SK-N-SH (cell line): ENCODE measurements at places on chromosomes 16 and 17.
A peak's percentile ranks its signal among the peaks of the same experiment; 100 is the strongest.

DNA sequence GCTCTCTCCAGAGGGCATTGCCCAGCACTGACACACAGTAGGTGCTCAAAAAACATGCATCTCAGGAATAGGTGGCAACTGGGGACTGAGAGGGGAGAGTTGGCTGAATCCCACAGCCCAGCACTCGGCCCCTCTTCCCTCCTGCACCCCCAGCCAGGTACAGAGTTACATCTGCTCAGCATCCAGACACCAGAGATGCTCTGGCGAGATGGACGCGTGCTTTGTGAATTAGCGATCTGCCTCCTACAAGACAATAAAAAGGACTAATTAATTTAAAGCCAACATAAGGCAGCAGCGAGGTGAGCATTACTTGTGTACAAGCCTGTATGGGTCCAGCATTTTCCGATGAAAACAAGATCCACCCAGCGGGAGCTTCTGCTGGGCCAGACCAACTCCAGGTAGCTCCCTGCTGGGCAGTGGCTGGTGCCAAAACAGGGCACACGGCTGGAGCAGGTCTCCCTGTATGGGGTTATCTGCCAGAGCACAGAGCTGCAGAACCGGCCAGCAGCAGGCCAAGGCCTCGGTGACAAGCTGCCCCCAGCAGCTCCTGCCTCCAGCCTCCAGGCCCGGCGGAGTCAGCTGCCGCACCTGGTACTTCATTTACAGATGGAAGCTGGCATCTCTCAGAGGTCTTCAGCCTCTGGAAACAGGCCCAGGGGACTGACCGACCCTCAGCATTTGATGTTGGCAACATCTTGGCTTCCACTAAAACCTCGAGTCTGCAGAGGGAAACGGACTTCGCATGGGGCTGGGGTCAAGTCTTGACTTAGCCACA lies 219.7 kb upstream of the SDK2 start:
- peak; percentile 57 for DNase-seq

GRCh38 chr16:84071121-84071520 lies 28.5 kb upstream of the SLC38A8 start:
- DNase-seq, result no peak

DNA sequence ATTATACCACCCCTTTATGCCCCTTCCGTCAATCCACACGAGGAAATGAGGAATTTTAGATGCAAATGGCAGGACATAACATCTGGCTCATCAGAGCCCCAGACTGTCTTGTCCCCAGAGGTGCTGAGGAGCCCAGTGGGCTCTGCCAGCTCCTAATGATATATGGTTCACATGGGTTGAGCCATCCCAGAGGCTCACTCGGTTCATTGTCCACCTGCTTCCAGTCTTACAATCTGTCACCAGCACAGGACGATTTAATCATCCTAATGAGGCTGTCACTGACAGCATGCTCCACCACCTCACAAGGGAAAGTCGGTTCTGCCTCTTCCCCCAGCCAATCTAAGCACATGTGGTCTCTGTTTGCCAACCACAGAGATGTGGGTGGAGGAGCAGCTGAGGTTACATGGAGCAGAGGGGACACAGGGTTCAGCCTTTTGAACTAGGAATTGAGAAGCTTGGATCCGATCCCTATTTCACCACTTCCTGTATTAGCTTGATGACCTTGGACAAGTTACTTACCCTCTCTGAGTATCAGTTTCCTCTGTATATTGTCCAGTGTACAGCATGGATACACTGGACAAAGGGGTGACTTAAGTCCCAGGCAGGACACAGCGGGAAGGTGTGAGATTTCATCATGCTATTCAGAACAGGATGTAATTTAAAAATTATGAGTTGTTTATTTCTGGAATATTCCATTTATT lies 27.0 kb upstream of the DHX8 start:
- no peak for DNase-seq

GRCh38 chr16:64589836-64590235 lies 532.0 kb downstream of the CDH11 start:
- DNase-seq, result no peak

DNA sequence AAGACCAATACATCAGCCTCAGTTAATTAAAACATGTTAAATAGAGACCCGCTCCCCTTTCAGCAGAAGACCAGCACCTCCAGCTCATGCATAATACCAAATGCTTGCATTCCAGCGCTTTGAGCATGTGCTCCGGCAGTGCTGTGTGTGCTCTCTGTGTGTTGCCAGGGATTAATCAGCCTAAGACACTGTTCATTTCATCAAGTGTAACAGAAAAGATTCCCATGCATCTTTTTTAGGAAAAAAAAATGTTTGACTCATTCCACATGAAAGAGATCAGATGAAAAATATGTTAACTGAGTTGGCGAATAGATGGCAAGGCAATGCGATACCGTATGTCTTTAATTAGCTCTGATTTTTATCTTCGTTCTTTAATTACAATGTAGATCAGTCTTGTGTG lies 187.6 kb downstream of the RPTOR start:
- no peak for DNase-seq

DNA sequence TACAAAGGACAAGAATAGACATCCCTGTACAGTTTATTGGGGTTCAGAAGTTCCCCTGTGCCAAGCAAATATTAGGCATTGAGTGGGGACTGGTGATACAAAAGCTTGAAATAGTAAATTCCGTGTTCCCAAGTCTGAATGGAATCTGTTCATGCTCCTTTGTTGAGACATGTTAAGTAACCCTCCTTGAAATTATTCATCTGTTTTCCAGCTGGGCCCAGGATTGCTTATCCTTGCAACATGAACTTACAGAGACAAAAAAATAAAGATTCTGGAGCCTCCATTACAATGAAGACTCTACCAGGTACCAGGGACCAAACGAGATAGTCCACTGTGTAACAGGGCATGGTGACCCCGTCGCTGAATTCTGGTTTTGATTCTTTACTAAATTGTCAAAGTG lies 6.1 kb upstream of the CCL8 start:
- DNase-seq, result no peak
